ENCODE measurements at places on chromosomes 12 and 14. TPM values are rescaled to one million over a fixed set of nuclear protein-coding genes. Genes with fewer than 3 reads are reported as not detected.
A peak's percentile ranks its signal among the peaks of the same experiment; 100 is the strongest.

Gene TOMM20L
- polyA plus RNA-seq: not detected

Gene DHRS4
- polyA plus RNA-seq: 13.3 TPM

DNA sequence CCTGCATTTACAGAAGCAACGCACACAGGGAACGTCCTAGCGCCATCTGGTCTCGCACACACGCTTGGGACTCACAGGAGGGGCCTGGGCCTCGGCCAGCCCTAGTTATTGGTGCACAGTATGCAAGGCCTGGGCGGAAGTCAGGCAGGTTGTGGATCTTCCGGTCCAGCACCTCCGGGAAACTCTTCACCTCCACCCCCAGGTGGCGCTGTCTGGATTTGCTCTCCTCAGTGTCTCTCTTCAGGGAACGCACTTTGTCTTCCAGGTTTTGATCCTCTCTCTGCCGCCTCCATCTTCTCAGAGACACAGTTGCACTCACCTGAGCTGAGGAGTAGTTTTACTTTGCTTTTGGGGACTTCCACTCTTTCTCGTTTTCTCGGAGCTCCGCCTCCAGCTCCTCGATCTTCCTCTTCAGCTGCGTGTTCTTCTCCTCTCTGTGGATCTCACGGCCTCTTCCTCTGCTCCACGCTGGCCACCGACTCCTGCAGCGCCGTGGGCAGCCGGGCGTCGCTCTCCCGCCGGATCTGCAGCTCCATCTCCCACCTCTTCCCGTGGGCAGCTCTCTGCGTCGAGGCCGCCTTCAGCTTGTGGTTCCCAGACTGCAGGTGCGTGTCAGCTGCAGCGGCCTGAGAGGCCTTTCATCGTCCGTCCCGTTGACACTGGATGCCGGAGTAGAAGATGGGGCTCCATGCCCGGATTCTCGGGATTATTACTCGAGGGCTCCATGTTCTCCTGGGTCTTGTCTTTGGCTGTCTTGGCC lies 933.8 kb downstream of the TMEM121 start:
- no peaks in the 10 kb centered on the region for H3K4me1 ChIP-seq
- H3K27me3 ChIP-seq: no peaks in the 10 kb centered on the region
- no peak overlapping the region for H3K27ac ChIP-seq
- no peaks in the 10 kb centered on the region for H3K36me3 ChIP-seq
- peak; percentile 10 for DNase-seq

DNA sequence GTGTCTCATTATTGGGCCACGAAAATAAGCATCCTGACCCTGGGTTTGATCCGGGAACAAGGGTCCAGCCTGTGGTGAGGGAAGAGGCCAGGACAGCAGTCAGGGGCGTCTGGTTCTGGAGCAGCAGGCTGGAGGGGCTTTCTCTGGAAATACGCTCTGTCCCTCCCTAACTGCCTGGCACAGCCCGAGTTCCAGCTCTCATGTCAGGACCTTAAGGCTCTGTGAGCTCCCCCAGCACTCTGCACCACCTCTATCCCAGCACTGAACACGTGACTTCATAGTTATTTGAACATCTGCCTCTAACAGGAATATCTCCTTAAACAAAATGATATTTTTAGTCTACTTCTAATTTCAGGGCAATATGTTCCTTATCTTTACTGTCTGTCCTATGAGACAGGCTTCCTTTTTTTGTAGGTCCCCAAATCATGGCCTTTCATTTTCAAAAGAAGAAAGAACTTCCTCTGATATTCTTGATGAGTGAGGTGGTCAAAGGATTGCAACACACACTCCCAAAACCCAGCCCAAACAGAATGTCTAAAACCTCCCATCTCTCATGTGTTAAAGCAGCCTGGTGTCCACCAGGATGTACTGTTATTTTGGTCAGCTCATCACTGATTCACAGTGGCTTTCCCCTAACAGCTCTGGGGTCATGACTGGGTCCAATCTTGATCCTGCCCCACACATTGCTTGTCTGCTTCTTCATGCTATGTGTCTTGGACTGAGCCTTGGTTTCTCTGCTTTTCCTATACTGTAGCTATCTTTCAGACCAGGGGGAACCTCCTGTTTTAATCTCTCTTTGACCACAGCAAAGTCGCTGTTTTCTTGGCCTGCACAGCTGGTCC lies 9.7 kb downstream of the AQP6 start:
- DNase-seq: no peak
- H3K4me1 ChIP-seq: peaks cover 26% of the 10 kb centered on the region
- H3K27ac ChIP-seq: no peak overlapping the region
- H3K36me3 ChIP-seq: peaks cover 19% of the 10 kb centered on the region

- H3K27ac ChIP-seq: no peak overlapping the region
- H3K27me3 ChIP-seq: no peaks in the 10 kb centered on the region
- H3K36me3 ChIP-seq: no peaks in the 10 kb centered on the region
- DNase-seq: no peak
Measured at GRCh38 chr12:57380300-57380699, 50.5 kb downstream of the R3HDM2 start.

Gene CCDC197
- not detected for polyA plus RNA-seq

Gene PIANP
- 0.07 TPM for polyA plus RNA-seq

DNA sequence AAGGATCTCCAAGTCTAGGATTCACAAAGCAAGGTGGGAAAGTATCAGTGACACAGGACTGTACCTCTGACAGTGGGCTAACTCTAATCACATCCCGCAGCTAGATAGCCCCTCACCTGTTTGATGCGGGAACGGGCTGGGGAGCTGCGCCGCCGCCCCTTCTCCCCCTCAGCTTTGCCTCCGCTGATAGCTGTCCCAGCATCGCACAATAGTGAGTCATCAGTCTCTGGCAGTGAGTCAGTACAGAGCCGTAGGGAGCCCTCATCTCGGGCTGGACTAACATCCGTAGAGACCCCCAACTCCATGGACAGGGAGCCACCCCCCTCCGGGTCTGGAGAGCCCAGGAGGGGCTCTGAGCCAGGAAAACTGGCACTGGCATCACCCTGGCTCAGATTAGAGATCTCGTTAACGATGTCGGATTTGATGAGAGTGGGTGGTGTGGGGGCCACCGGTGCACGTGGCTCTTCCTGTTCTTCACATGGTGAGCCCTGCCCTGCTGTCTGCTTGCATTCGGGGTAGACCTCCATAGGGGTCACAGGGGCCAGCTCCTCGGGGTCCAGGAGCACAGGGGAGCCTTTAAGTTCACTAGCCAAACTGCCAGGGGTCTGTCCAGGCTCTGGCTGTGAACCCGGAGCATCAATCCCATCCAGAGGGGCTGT lies 10.9 kb downstream of the KMT2D start:
- peaks cover 99% of the 10 kb centered on the region for H3K36me3 ChIP-seq
- H3K27me3 ChIP-seq: no peaks in the 10 kb centered on the region
- 0 out of 2 replicates have a peak, but pooled peaks cover 4% of the 10 kb centered on the region for H3K4me1 ChIP-seq
- H3K27ac ChIP-seq: no peak overlapping the region
- no peak overlapping the region for H3K4me3 ChIP-seq

Gene SLC38A4
- polyA plus RNA-seq: not detected

Gene PZP
- polyA plus RNA-seq: not detected

Gene DHH
- polyA plus RNA-seq: 1.8 TPM

Gene STXBP6
- 0.53 TPM for polyA plus RNA-seq

- no peaks in the 10 kb centered on the region for H3K4me1 ChIP-seq
- no peak overlapping the region for H3K4me3 ChIP-seq
- no peak for DNase-seq
- H3K27me3 ChIP-seq: no peaks in the 10 kb centered on the region
Measured at GRCh38 chr14:41047763-41048162, 558.9 kb upstream of the LRFN5 start.

Gene C12orf54
- polyA plus RNA-seq: not detected

GRCh38 chr14:85530626-85531025 lies 682 bp downstream of the FLRT2 start:
- no peaks in the 10 kb centered on the region for H3K4me1 ChIP-seq
- H3K27me3 ChIP-seq: no peaks in the 10 kb centered on the region
- H3K36me3 ChIP-seq: no peaks in the 10 kb centered on the region
- no peak overlapping the region for H3K27ac ChIP-seq

DNA sequence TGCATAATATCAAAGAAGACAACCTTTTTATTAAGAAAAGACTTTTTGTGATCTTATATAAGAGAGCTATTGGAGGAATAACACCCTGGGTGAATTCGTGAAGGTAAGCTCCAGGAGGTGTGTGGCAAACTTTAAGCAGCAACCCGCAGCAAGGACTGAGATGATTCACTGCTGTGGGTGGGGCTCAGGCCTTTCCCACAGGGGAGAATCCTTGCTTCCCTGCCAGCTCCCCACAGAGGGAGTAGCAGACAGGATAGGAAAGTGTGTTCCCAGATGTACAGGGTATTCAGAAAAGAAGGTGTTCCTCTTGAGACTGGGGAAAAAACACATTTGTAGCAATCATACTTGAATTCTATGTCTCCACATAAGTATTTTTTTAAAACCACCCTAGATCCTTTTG lies 9.2 kb downstream of the NDUFA12 start:
- no peak for DNase-seq
- H3K27me3 ChIP-seq: no peaks in the 10 kb centered on the region
- no peak overlapping the region for H3K4me3 ChIP-seq
- H3K4me1 ChIP-seq: no peaks in the 10 kb centered on the region
- no peak overlapping the region for H3K27ac ChIP-seq

DNA sequence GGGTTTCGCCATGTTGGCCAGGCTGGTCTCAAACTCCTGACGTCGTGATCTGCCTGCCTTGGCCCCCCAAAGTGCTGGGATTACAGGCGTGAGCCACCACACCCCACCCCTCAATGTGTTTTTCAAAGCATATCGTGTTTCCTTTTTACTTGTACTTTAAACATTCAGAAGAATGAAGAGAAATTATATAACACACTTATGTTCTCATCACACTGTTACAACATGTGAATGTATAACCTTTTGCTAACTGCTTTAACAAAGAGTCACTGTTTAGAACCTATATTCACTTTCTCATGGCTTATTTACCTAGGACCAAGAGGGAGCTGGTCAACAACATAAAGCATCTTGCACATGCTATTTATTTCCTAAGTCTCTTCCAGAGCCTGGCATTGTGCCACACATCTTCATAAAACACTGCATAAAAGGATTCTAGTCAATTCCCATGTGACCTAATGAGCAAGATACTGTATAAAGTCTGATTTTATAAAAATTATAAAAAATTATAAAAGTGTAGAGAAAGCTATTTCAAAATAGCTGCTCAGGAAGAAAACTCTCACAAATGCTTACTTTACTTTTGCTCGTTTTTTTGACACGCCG lies 16.0 kb upstream of the ACTR6 start:
- no peak for DNase-seq
- H3K27ac ChIP-seq: no peak overlapping the region
- H3K27me3 ChIP-seq: no peaks in the 10 kb centered on the region
- peaks cover 3% of the 10 kb centered on the region for H3K36me3 ChIP-seq
- no peak overlapping the region for H3K4me3 ChIP-seq
- H3K4me1 ChIP-seq: no peaks in the 10 kb centered on the region

GRCh38 chr14:66859063-66859671 lies 330.1 kb upstream of the GARIN2 start:
- no peak for DNase-seq
- no peak overlapping the region for H3K4me3 ChIP-seq
- H3K27ac ChIP-seq: no peak overlapping the region
- H3K36me3 ChIP-seq: no peaks in the 10 kb centered on the region
- H3K4me1 ChIP-seq: no peaks in the 10 kb centered on the region

DNA sequence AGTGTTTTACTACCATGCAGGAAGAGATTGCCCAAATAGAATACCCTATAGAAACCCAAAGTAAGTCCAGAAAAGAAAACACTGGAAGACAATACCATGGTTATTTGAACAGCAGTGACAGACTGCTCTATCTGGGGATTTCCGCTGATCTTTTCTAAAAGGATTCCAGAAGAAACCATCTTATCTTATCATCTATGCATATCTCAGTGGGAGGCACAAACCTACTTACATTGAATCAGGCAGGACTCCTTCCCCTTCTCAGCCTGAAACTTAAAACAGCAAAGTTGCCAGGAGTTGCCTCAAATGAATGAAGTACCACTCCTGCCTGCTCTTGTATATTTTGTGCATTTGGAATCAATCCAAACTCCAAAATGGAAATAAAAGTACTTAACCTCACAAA lies 56.7 kb upstream of the NR2C1 start:
- H3K27me3 ChIP-seq: no peaks in the 10 kb centered on the region
- H3K4me1 ChIP-seq: no peaks in the 10 kb centered on the region
- H3K36me3 ChIP-seq: peaks cover 7% of the 10 kb centered on the region

Gene FKBP11
- 8.2 TPM for polyA plus RNA-seq

Gene GARIN6
- not detected for polyA plus RNA-seq

Gene TAS2R7
- not detected for polyA plus RNA-seq

Gene CYP46A1
- not detected for polyA plus RNA-seq

Gene SMARCD1
- 49.1 TPM for polyA plus RNA-seq

GRCh38 chr12:52525661-52526499 lies 5.7 kb upstream of the KRT5 start:
- H3K4me3 ChIP-seq: no peak overlapping the region
- H3K36me3 ChIP-seq: no peaks in the 10 kb centered on the region

Gene AQP2
- not detected for polyA plus RNA-seq

DNA sequence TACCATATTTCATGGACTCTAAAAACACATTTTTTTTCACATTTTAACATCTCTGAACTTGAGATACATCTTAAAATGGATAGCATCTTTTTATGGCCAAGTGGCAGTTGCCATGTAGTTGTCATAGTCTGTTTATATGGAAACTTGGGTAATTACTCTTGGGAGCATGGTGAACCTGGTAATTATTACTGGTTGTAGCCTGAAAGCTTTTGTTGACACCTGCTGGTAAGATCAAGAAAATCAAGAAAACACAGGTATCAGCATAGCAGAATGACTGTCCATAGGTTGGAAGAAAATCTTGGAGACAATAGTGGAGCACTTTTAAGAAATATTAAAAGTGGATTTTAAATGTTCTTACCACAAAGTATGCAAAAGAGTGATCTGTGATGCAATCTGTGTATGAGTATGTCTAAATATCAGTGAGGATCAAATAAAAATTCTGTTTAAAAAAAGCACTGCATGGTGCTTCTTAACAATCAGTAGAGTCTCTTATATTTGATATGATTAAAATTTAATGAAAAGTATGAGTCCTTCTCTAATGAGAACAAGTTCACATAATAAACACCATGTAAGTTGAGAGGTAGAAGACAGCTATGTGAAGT lies 44.2 kb downstream of the TTC8 start:
- H3K27ac ChIP-seq: no peak overlapping the region
- no peaks in the 10 kb centered on the region for H3K4me1 ChIP-seq
- no peaks in the 10 kb centered on the region for H3K27me3 ChIP-seq

DNA sequence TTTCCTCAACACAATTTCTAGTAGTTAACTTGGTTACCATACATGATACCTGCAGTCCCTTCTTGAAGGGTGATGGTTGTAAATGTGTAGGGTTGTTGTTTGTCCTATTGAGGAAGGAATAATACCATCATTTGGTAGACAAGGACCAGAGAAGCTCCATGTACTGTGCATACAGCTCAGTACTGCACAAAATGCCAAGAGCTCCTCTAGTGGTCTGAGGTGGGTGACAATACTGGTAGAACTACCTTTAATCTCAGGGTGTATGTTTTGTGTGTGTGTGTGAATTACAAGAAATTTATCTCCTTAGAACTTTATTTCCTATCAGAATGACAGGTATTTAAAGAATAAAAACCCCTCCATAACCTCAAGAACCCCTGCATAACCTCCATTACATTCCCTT lies 575.3 kb downstream of the TMTC2 start:
- no peak overlapping the region for H3K4me3 ChIP-seq
- H3K4me1 ChIP-seq: no peaks in the 10 kb centered on the region
- no peaks in the 10 kb centered on the region for H3K36me3 ChIP-seq
- H3K27me3 ChIP-seq: no peaks in the 10 kb centered on the region
- no peak for DNase-seq
